Stimulated activated CD4-positive, alpha-beta T cell treated with anti-CD3 and anti-CD28 coated beads, Interleukin-1b, Interleukin-23, amount 100 ng/mL, for 1 hour (primary cell): ENCODE measurements at places on chromosomes 4 and X.

- DNase-seq, result no peak
Measured at GRCh38 chrX:64182208-64182607, 23.3 kb downstream of the AMER1 start.

DNA sequence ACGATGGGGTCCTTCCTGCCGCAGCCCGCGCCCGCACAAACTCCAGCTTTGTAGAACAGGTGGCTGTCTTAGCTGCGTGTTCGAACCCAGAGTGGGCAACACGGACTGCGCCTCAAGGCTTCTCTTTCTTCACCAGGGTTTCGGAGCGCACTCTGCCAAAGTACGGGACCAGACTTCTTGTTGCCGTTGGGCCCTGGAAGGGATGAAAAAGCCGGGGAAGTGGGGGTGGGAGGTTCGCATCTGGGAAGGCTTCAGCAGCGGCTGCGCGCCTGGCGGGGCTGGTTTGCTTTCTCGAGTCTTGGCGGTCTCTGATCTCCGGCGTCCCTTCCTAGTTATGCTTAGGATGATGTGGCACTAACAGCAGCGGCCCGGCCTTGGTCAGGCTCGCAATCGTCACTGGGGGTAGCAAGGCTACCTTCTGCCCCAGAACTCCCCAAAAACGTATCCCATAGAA is 673 bp downstream of the PARM1 start:
- DNase-seq, result no peak

GRCh38 chr4:53854991-53855568 is 209.3 kb downstream of the CHIC2 start:
- no peak for DNase-seq

GRCh38 chrX:79415056-79415455 is 47.9 kb upstream of the ITM2A start:
- DNase-seq, result no peak

GRCh38 chr4:98484031-98484430 is 174.4 kb downstream of the TSPAN5 start:
- no peak for DNase-seq

- no peak for DNase-seq
Measured at GRCh38 chrX:10582215-10582733, 38.1 kb downstream of the MID1 start.

DNA sequence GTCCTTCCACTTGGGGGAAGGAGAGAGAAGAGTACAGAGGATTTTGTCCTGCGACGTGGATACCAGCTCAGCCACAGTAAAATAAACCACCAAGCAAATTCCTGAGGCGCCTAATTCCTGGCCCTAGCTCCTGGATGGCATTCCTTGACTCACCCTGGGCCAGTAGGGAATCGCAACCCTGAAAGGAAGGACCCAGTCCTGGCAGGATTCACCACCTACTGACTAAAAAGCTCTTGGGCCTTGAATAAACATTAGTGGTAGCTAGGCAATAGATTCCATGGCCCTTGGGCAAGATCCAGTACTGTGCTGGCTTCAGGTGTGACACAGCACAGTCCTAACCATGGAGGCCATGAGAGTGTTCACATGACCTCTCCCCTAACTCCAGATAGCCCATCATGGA is 45.6 kb downstream of the GABRA3 start:
- DNase-seq, result no peak

DNA sequence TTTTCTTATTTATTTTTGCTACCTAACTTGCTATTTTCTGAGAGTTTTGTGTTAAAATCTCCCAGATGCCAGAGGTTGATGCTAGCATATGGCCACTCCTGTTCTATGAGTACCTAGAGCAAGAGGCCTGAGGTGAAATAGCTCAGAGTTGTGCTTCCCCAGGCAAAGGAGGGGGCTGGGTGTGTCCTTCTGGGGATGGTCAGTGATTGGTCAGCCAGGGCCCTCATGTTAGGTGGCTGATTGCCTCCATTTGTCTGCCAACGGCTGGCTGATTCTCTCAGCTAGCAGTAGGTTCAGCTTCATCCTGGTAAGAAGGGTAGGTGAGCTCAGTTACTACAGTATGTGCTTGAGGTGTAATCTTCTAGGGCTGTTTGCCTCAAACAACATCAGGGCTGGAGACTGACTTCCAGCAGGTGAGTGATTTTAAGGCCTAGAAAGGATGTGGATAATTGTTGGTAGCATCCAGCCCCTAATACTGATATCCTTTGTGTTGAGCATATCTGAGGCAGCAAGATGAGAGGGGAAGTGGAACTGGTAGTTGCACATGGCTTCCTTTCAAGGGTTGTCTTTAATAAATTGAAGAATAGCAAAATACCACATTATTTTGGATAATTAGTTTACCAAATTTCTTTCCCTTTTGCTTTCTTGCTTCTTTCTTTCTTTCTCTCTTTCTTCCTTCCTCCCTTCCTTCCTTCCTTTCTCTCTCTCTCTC is 62.5 kb upstream of the RHOH start:
- DNase-seq, result no peak

GRCh38 chrX:36160081-36160480 is 240.5 kb downstream of the CFAP47 start:
- no peak for DNase-seq

GRCh38 chr4:41160856-41161255 is 53.5 kb downstream of the APBB2 start:
- DNase-seq, result no peak

GRCh38 chrX:16838202-16839066 is 31.7 kb downstream of the RBBP7 start:
- DNase-seq, result no peak

GRCh38 chr4:127533028-127533700 is 99.6 kb upstream of the INTU start:
- no peak for DNase-seq

DNA sequence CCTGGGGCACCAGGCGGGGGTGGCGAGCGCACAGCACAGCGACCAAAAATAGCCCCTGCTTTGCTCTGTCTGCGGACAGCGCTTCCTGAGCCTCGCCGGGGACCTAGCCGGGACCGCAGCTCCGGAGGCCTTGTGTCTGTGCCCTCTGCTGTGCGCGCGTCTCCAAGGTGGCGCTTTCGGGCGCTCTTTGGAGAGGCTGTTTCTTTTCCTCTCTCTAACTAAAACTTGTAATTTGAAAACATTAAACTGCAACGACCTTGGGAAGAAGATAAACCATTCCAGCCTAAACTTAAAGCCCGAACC is 3.4 kb downstream of the ARX start:
- DNase-seq, result no peak

- DNase-seq, result no peak
Measured at GRCh38 chr4:26056406-26056805, 142.4 kb downstream of the SMIM20 start.

GRCh38 chrX:20015945-20016615 is 25.2 kb upstream of the BCLAF3 start:
- DNase-seq, result no peak

DNA sequence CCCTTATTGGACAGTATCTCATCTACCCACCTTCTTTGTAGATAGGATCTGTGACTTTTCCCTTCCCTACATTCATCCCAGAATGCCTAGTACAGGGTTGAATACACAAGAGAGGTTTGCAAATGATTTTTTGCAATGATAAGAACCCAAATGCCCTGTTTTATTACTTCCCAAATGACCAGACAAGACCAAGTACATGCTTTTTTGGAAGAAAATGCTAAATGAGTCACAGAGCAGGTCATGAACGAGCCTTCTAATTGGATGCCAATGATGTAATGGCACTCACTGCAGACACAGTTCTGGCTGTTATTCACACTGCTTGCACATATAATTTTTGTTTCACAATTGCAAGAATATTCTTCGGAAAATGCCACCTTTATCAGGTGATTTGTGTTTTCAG is 17.8 kb upstream of the GABRQ start:
- no peak for DNase-seq

GRCh38 chr4:25245181-25245580 is 11.3 kb downstream of the PI4K2B start:
- DNase-seq, result no peak

GRCh38 chrX:104098151-104098808 is 14.0 kb upstream of the ZCCHC18 start:
- DNase-seq, result no peak

DNA sequence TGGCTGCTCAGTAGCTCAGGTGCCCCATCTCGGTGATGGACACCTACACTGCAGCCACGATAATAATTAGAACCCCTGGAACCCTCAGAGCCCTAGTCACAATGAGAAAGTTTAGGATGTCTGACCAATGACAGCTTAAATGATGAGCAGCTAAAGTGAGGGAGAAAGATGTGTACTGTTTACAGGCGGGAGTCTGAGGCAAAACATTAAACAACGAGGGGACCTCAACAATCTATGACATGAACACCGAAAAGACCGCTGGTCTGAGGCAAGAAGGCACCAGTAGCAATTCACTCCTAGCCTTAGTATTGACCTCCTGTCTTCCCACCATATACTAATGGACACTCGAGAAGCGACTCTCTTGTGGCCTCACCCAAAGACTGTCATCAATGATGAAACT is 369.5 kb upstream of the SMIM31 start:
- DNase-seq, result no peak
